Uterus (tissue), 4 donors: ENCODE measurements at places on chromosomes 7 and 10. TPM values are rescaled to one million over a fixed set of nuclear protein-coding genes. Genes with fewer than 3 reads are reported as not detected.
A peak's percentile ranks its signal among the peaks of the same experiment; 100 is the strongest.

Gene HOXA11
- total RNA-seq, result 82.0 TPM

Gene A1CF
- total RNA-seq, result not detected

Gene ASB15
- not detected for total RNA-seq

Gene GCC1
- total RNA-seq, result 22.9 TPM

Gene ACTL6B
- total RNA-seq, result not detected

Gene GIMAP8
- 31.5 TPM for total RNA-seq

Gene GRB10
- total RNA-seq, result 35.9 TPM

Gene CLRN3
- total RNA-seq, result not detected

Gene PGAM1
- 116 TPM for total RNA-seq

Gene CXCL12
- 146 TPM for total RNA-seq

Gene HMX3
- not detected for total RNA-seq

Gene SCIN
- under 0.01 TPM for total RNA-seq

Gene CPSF4
- total RNA-seq, result 67.9 TPM

GRCh38 chr7:84533182-84533581 is 338.6 kb upstream of the SEMA3A start:
- no peak for DNase-seq

DNA sequence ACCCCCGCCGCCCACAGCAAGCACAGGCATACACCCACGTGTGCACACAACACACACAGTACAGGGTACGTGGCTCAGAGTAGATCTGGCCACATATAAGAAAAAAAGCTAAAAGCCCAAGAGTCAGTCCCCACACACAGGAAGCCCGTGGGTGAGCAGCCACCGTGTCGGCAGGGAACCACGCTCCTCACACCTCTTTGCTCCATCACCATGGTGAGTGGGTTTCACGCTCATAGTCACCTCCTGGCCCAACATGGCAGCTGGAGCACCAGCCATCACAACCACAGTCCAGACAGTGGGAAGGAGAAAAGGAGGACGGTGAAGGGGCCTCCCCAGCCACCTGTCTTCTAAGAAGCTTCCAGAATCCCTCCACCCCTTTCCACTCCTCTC is 76.0 kb upstream of the PDGFA start:
- DNase-seq, result no peak

DNA sequence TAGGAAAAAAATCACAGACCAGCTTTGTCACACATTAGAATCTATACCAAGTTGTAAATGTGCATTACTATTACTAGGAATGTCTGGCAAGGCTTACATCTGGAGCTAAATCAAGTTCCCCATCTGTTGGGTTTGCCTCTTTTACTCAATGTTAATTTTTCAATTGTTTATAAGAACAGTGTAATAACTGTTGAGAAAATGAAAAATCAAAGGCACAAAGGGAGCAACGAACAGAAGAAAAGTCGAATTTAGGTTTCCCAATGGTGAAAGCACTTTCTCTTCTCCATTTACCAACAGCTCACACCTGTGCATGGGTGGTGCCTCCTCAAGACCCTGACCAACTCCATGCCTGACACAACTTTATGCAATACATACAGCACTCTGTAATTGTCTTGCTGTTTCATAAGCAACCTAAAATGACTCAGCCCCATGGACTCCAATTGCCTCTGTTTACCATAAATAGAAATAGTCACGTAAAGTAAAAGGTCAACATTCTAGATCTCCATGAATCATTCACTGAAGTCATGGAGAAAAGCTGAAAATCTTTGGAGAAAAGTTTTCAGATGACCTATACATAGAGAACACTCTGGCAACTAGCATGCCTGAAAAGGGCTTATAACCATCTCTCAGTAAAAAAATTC is 95.5 kb upstream of the KCNIP2 start:
- no peak for DNase-seq

DNA sequence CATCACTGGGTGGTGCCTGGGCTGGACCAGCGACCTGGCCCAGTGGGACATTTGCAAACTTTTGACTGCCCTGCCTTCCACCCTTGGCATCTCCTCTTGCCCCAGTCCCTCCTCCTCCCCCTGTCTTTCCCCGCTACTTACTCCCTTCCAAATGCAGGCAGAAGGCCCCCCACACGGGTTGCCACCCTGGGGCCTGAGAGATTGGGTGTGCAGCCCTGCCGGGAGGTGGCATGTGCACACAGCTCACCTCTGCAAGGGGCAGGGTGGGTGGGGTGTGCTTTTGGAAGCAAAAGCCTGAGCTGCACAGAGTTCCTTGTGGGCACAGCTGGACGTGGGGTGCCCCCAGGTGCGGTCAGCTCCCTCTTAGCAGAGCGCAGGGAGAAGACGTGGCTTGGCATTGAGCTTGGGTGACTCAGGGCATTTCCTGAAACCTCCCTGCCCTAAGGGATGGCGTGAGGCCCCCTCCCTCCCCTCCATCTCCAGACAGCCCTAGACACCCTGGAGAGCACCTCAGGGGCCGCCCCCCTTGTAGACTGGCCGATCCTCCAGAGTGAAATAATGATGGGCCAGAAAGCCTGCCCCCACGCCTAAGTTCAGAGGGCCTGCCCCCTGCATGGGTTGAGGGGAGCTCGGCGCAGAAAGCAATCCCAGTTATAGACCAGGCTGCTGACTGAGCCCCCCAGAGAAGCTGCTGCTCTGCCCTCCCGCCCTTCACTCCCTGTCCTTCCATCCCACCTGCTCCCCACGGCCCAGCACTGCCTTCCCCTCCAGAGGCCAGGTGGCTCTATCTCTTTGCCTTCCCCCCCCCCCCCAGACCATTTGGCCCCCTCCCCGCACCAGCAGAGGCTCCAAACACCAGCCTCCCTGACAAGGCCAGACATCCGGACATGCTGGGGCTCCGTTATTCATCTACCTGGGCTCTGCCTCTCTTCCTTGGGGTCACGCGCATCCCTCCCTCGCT is 2.3 kb upstream of the SHH start:
- no peak for DNase-seq

- DNase-seq, result no peak
These were observed 6.1 kb downstream of the MSMB start for GRCh38 chr10:46040004-46040403.

GRCh38 chr7:13036256-13036780 is 348.9 kb downstream of the ARL4A start:
- no peak for DNase-seq

- no peak for DNase-seq
These were observed at the start of gene RBP3 for GRCh38 chr10:47348138-47348651. TSS of gene RBP3 (plus strand) at chr10:47348363. CDS start at chr10:47348485, 122 bp downstream.

- DNase-seq, result no peak
These were observed 55.7 kb upstream of the OGDHL start for GRCh38 chr10:49817845-49818244.

DNA sequence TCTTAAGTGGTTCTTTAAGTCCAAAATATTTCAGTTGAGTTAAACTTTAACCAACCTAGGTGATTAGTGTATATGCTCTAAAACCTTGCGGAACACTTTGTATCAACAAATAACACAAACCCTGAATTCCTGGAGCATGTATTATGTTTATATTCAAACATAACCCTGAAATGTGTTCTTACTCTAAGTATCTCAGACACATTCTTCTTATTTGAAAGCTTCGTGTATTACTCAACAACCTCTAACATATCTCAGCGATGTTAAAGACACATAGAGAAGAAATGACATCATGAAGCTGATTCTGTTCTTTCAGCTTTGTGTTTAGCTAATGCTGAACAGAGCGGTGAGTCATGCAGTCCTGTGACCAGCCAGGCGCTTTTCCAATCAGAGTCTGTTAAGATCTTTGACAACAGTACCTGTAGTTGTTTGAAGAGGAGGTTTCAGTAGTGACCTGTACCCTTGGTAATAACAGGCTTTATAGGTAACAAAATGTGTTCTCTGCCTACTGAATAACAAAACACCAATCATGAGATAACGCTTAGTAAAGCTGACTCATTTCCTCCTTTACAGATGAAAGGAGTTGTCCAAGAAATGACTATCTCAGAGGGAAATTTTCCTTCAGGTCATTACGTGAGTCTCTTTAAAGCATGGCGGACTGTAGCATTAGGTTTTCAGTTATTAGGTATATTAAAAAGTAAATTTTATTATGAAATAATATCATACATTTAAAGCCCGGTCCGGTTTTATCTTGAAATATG is 67.3 kb upstream of the KLF6 start:
- DNase-seq, result peak; percentile 94

DNA sequence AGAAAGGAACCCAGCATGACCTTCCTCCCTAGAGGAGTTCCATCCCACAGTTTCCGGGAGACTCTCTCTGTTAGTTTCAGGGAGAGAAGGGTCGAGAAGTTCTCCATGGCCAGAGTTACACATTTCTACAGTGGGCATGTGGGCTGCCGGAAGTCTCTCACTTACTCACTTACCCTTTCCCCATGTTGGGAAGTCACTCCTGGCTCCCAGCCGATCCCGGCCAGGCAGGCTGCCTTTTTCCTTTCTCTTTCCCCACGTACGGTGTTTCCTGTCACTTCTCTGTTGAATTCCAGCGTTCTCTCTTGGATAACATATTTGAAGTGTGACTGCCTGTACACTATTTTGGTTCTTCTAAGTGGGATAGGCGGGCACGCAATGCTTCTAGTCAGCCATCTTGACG is 3.5 kb downstream of the TEX36 start:
- no peak for DNase-seq

GRCh38 chr7:142935941-142936565 is 2.5 kb upstream of the TRPV5 start:
- no peak for DNase-seq

GRCh38 chr10:50422259-50422658 is 170.9 kb upstream of the ASAH2 start:
- DNase-seq, result no peak

GRCh38 chr7:112770051-112770450 is 20.1 kb downstream of the TMEM168 start:
- no peak for DNase-seq

GRCh38 chr10:61890881-61891409 is 10.6 kb upstream of the ARID5B start:
- no peak for DNase-seq

- DNase-seq, result no peak
These were observed 89.3 kb downstream of the NPSR1 start for GRCh38 chr7:34747176-34747781.

GRCh38 chr10:112433136-112433535 is 13.6 kb downstream of the ZDHHC6 start:
- no peak for DNase-seq

- DNase-seq, result no peak
These were observed 548.3 kb downstream of the SORCS3 start for GRCh38 chr10:105189463-105189800.

DNA sequence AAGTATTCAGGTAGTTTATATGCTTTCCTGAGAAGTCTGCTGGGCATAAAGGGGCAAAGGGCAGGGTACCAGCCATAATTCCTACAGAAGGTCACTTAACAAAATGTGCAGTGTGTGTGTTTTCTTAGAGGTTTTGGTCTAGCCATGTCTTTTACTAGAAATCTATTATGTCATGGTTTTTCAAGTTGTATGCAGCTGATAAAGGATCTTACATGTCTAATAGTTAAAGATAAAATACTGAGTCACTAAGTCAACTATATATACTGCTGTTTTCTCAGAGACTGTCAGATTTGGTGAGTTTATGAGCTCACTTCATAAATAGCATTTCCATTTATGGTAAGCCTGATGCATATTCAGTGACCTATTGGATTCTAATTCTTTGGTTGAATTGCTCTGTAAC is 7.7 kb downstream of the CASP2 start:
- no peak for DNase-seq

DNA sequence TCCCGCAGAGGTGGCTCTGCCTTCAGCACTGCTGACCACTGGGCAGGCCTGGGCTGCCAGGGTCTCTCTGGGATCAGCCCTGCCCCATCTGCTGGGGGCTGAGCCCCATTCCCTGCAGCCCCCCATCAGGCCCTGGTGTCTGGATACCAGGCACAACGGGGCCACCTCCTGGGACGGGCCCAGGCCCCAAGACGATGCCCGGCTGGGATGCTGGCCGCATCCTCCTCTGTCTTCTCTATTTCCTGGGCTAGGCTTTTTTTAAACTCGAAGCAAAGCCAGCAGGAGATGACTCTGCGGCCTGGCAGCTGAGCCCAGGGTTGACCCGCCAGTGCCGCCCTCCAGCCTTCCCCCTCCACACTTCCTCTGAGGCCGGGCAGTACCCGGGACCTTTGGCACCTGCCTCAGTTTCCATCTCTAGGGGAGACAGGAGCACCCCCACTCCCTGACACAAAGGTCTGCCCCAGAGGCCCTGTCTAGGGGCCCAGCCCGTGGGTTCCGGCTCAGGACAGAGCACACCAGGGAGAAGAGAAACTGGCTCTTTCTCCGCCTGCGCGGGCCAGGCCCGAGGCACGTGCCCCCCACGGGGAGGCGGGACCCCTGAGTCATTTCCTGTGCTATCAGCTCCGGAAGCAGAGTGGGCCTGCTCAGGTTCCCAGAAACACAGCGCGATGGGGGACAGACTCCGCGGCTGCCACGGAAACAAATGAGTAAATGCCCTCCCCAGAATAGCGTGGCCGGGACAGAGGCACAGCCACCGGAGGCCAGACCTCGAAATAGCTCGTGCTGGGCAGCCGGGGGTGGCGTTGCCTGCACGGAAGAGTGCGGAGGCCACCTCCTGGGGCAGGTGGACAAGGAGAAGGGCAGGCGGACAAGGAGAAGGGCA is 84.6 kb upstream of the PDGFA start:
- peak; percentile 77 for DNase-seq

DNA sequence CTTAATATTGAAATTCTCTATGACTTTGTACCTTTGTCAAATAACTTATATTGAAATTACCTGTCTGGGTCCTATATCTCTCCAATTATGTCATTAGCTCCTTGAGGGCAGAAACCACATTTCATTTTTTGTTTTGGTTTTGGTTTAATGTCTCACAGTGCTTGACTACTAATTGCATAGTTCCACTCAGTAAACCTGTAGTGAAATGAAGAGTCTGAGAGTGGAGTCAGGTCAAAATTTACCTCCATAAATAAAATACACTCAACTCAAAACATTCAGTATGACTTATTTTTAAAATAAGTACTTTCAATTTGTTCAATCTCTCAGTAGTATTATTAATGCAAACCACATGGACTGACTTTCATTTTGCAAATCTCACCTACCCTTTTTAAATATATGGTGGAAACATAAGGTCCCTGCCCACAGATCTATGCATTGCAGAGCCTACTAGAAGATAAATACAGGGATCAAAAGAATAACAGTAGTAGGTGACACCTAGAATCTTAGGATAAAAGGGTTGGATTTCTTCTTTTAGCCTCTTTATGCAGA is 32.5 kb downstream of the PDE1C start:
- DNase-seq, result no peak

- DNase-seq, result no peak
These were observed 205.6 kb upstream of the TCF7L2 start for GRCh38 chr10:112744181-112745096.
